ENCODE measurements at places on chromosomes 16 and 17.

- DNase-seq, result no peak
- no peaks in the 10 kb centered on the region for H3K27me3 ChIP-seq
- H3K27ac ChIP-seq, result peak overlapping the region; percentile 80
Observed at GRCh38 chr16:30395992-30396585, 869 bp downstream of the ZNF48 start.

- DNase-seq, result no peak
- H3K4me3 ChIP-seq, result no peak overlapping the region
- no peaks in the 10 kb centered on the region for H3K27me3 ChIP-seq
- H3K27ac ChIP-seq, result no peak overlapping the region
Observed at GRCh38 chr17:8542599-8543502, 87.7 kb downstream of the MYH10 start.

DNA sequence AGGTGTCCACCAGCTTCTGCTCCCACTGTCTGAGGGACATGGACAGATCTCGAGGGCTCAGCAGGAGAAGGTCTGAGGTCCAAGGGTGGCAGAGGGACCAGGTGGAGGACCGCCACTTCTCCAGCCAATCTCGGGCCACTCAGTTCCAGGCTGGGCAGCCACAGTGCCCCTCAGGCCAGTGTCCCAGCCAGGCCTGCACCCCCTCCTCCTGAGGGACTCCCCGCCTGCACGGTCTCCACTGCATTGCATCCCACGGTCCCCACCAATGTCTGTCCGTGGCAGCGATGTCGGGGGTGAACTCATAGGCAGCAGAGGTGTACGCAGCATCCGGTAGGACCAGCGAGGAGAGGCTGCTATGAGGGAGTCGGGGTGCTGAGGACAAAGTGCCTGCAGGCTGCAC is 64.2 kb upstream of the DOC2B start:
- no peak overlapping the region for H3K27ac ChIP-seq
- H3K36me3 ChIP-seq, result no peaks in the 10 kb centered on the region
- no peak overlapping the region for H3K4me3 ChIP-seq

GRCh38 chr16:51757921-51758479 is 606.9 kb upstream of the SALL1 start:
- H3K27me3 ChIP-seq, result peaks cover 13% of the 10 kb centered on the region
- no peak for DNase-seq
- H3K4me3 ChIP-seq, result no peak overlapping the region
- H3K36me3 ChIP-seq, result no peaks in the 10 kb centered on the region

DNA sequence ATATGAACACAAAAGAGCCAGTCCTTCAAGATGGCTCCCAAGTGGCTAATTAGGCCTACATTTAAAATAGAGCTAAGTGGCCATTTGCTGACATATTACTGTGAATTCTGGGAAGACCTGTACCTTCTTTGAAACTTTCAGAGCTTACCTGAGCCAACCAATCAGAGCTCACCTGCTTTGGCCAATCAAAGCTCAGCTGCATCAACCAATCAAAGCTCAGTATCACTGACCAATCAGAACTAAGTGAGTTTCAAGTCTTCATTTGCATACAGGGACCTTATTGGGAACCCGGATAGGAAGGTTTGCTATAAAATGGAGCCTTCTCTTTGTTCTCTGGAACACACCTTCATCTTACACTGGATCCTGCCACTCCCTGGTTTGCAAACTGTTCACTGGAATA is 63.7 kb downstream of the FOXL1 start:
- peaks cover 6% of the 10 kb centered on the region for H3K27me3 ChIP-seq
- H3K4me1 ChIP-seq, result no peaks in the 10 kb centered on the region
- no peak overlapping the region for H3K4me3 ChIP-seq
- H3K27ac ChIP-seq, result no peak overlapping the region
- no peaks in the 10 kb centered on the region for H3K36me3 ChIP-seq
- DNase-seq, result no peak
